Thymus (tissue), 14 donors: ENCODE measurements at places on chromosomes 1 and 21. TPM values are rescaled to one million over a fixed set of nuclear protein-coding genes. Genes with fewer than 3 reads are reported as not detected.

- DNase-seq = no peak
Observed at GRCh38 chr1:55632906-55633305, 417.7 kb upstream of the USP24 start.

DNA sequence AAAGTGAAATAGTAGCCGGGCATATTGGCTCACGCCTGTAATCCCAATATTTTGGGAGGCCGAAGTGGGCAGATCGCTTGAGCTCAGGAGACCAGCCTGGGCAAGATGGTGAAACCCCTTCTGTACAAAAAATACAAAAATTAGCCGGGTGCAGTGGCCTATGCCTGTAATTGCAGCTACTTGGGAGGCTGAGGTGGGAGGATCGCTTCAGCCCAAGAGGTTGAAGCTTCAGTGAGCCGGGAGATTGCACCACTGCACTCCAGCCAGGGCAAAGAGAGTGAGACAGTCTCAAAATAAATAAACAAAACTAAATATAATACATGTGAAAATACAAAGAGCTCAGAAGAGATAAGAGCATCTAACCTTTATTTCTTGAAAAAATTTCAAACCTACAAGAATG is 2.3 kb upstream of the MSTO1 start:
- DNase-seq = no peak

DNA sequence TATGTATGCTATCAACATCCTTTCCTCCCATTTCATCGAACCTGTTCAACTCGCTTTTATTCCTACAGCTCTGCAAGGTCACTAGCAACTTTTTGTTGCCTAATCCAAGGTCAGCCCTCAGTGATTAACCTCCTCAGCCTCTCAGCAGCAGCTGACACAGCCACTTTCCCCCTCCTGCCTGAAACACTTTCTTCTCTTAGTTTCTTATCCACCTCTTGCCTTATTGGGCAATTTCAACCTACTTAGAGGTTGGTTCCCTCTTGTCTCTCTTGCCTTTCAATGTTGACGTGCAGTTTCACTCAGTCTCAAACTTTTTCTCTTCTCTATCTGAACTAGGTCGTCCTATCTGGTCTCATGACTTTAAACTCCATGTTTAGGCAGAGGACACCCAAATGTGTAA is 156.3 kb downstream of the C1orf94 start:
- no peak for DNase-seq

Gene CHML
- total RNA-seq = 13.3 TPM

DNA sequence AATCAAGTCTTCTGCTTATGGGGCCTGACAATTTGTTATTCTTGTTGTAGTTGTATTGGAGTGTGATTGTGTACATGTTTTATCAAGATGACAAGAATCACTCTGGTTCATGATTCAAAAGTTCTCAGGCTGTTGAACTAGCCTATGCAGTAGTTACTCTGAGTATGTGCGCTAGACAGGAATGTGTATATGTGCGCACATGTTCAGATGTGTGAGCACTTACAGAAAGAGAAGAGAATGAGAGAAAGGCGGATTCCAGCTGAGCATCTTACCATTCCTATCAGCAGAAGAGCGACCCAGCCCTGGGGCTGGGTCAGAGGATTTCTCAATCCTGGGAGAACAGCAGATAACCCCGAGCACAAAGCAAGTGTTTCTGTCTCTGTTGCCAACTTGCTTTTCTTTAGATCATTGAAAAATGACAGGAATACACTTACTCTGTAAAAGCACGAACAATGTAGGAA is 110.8 kb upstream of the HOOK1 start:
- no peak for DNase-seq

DNA sequence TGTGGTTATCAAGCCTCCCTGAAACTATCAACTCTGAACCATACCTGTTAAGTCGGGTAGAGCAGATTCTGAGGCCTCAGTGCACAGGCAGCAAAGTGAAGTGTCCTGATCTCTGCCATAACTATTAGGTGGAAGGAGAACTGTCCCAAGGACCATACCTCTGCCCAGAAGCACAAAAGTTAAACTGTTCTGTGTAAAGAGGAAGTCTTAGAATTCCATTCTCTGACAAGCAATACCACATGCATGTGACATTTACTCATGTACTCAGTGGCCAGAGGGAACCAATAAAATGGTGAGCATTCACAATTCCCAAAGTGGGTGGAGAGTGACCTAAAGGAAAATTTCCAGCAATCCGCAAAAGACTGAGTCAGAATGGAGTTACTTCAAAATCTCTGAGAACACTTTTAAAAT is 61.0 kb downstream of the TOR3A start:
- no peak for DNase-seq
